ENCODE measurements at places on chromosomes 4 and X.

DNA sequence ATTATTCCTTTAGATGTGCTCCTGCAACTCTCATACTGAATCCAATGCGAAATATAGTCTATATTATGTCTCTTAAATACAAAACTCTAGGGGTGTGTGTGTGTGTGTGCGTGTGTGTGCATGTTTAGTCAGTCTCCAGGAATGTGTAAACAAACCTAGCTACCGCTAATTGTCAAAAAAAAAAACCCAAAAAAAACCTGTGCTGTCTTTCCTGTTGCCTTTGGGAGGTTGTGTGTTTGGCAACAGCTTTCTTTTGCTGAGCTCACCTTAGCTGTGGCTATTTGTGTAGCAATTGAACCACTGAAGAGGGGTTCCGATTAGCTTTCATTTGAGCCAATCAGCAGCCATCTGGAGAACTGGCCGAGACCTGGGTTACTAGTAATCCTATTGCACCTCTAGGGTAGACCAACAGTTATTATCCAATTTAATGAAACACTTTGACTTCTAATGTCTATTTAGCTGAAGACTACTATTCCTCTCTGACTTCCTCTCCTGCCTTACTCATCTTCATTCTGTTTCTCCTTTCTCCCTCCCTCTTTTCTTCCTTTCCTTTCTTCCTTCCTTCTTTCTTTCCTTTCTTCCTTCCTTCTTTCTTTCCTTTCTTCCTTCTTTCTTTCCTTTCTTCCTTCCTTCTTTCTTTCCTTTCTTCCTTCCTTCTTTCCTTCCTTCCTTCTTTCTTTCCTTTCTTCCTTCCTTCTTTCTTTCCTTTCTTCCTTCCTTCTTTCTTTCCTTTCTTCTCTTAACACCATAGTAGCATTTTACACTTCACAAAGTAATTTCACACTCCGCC is 471.1 kb downstream of the GBA3 start:
- no peak for DNase-seq

- DNase-seq, result no peak
Measured at GRCh38 chr4:24768604-24769003, 26.8 kb upstream of the SOD3 start.

GRCh38 chrX:71492231-71493065 is 40.5 kb upstream of the OGT start:
- peak; percentile 56 for DNase-seq

DNA sequence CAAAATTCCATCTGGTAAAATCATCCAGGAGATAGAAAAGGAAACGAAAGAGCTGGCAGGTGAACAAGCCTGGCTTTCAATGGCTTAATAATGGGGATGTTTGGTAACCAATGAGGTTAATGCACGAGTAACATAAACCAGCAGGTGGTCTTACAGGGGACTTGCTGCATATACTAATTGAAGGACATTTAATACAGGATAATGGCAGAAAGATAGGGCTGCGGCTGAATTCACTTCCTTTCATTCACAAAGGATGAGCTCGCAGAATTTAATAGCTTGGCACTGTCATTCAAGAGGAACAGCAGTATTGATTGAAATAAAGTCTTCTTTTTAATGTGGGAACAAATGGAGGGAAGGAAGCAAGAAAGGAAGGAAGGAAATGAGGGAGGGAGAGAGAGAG is 156.3 kb upstream of the RAI2 start:
- DNase-seq, result no peak

DNA sequence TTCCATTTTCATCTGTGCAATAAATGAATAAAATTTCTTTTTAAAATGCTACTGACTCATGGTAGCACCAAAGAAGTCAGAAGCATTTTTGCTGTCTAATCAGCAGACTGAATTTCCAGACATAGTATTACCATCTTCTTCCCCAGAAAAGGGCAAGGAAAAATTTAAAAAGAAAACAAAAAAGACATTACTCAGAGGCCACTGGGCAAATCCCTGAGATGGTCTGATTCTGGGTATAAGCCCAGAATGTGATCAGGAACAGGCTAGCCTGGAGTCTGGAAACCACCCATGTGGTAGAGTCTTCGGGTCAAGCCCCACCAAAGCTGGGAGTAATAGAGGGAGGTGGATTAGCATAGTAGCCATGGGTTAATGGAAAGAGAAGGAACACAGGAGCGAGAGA is 342.8 kb downstream of the FBXW7 start:
- DNase-seq, result peak; percentile 11

GRCh38 chr4:169412046-169412445 is 141.3 kb upstream of the SH3RF1 start:
- DNase-seq, result no peak
